ENCODE measurements at places on chromosomes 11 and 22. TPM values are rescaled to one million over a fixed set of nuclear protein-coding genes. Genes with fewer than 3 reads are reported as not detected.
A peak's percentile ranks its signal among the peaks of the same experiment; 100 is the strongest.

DNA sequence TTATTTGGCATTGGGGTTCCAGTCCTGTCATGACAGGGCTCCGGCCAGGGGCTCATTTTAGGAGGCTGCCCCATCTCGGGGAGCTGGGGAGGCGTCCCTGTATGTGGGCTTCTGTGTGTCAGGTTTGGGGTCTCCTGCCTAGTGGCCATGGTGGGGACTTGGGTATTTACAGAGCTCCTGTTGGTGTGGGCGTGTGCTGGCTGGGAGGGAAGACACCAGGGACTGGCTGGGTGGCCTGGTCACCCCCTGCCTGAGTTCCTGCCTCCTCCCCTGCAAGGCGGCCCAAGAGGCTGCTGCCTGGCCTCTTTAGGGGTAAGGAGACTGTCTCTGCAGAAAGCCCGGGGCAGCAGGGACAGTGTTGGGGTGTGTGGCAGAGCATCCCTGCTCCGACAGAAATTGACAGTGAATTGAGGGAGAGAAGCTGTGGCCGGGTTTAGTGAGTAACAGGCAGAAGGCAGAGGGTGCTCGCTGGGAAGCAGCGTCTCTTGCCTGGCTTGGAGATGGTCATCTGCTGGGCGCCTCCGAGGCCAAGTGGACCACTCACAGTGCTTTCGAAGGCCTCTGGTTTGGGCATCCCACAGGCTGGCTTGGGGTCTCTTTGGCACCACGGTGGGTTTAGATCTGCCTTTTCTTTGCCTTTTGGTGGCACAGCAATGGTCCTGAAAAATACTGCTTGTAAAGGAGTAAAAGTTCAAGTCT, 40.3 kb upstream of the GRAMD4 start:
- DNase-seq = no peak

DNA sequence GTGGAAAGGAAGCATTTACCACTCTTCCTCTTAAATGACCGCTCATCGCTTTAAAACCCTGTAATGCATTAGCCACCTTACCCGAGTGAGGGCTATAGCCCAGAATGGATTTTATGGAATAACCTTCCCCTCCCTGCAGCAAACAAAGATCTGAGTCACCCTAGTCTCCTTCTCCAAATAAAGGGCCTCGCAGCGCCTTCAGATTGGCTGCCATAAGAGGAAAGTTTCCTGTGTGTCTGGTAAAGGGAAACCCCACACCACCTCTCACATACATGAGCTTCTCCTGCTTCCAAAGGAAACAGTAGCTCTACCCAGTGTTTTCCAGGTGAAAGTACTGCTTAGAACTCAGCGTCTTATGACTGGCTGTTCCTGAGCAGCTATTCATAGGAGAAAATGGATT, 47.8 kb downstream of the PPP2R1B start:
- DNase-seq = no peak

DNA sequence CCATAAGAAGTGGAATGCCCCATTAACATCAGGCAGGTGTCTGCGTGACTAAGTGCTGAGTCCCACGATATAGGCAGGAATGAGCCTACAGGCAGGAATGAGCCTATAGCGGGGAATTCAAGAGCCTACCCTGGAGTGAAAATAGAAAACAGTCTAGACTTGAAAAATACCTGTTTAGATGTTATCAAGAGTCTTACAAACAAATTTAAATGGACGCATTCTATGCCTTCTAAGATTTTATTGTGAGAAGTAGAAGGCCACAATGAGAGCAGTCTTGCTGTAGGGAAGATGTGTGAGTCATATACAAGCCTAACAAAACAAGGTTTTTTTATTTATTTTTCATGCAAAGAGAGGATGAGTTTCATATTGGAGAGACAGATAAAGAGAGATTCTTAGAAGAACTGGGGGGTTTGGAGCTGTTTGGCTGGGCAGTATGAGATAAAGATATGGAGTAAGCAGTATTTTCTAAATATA, 200.8 kb upstream of the ZC3H12C start:
- DNase-seq = peak; percentile 38

- DNase-seq = no peak
These were observed 15.5 kb downstream of the TREH start for GRCh38 chr11:118663902-118664301.

GRCh38 chr11:70471254-70471653, 72.9 kb downstream of the CTTN start:
- DNase-seq = peak; percentile 15

DNA sequence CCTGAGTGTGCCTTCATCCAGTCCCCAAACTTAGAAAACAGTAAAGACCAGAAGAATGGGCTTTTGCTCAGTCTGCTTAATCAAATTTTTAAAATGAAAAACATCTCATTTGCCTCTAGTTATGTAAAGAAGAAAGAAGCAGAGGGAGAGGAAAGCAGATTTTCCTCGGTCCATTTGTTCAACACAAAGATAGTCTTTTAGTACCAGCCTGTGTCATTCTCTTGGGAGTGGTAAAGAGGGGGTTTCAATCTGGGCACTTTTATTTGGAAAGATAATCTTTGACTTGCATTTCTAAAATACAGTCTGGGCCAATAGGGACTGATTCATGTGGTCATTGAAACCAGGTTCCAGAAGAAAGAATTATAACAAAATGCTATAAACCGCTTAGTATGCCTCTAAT, 29.5 kb downstream of the KREMEN1 start:
- DNase-seq = no peak

DNA sequence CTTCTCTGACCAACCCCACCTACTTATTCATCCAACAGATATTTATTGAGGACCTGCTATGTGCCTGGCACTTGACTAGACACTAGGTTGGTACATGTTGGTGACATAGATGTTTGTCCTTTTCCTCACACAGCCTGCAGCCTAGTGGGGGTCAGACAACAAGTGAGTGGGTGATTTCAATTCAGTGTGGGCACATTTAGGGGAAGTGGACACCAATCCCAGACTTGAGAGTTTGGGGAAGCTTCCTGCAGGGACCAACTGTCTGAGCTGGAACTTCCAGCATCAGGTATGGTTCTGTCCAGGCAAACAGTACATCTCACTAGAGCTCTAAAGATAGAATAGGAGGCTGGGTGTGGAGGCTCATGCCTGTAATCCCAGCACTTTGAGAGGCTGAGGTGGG, 5.8 kb upstream of the BCL9L start:
- no peak for DNase-seq

- DNase-seq = no peak
These were observed 12.8 kb downstream of the TNRC6B start for GRCh38 chr22:40190501-40190900.

- DNase-seq = no peak
These were observed 36.5 kb upstream of the TOLLIP start for GRCh38 chr11:1345737-1346513.

GRCh38 chr22:40757071-40757470, 62.1 kb downstream of the SLC25A17 start:
- DNase-seq = no peak

DNA sequence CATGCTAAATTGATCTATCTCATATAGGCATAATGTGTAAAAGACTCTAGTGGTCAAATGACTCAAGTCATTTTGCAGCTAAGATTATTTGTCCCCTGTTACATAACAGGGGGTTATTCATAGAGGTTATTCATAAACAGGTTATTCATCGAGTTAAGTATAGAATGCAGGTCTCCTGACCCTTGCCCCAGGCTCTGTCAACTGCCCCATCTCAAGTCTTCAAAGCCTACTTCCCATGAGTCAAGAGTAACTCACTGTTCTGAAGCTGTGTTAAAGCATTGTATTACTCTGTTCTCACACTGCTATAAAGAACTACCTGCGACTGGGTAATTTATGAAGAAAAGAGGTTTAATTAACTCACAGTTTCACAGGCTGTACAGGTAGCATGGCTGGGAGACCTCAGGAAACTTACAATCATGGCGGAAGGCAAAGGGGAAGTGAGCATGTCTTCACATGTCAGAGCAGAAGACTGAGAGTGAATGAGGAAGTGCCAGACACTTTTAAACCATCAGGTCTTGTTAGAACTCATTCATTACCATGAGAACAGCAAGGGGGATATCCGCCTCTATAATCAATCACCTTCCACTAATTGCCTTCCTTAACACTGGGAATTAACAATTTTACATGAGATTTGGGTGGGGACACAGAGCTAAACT, 226.2 kb upstream of the BLID start:
- DNase-seq = no peak

MRGPRX3 gene
- not detected for total RNA-seq

MPPED2 gene
- total RNA-seq = 13.7 TPM

LSP1 gene
- total RNA-seq = 85.5 TPM

NELL1 gene
- 4.3 TPM for total RNA-seq

SCUBE2 gene
- 79.4 TPM for total RNA-seq

All from umbilical cord (tissue), 2 donors.